H9 (cell line): ENCODE measurements at places on chromosomes 1 and 21. TPM values are rescaled to one million over a fixed set of nuclear protein-coding genes. Genes with fewer than 3 reads are reported as not detected.

Gene SDCCAG8
- 10.0 and 11.4 TPM in 2 replicates for total RNA-seq

DNA sequence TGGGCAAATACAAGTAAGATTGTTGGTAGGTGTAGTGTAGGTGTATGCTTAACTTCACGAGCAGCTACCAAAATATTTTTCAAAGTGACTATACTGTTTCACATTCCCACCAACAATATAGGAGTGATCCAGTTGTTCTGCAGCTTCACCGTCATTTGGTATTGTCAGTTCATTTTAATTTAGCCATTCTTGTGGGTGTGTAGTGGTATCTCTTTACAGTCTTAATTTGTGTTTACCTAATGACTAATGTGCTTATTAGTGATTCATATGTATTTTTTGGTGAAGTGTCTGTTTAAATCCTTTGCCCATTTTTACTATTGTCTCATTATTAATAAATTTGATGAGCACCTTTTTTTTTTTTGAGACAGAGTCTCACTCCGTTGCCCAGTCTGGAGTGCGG is 35.4 kb downstream of the RCSD1 start:
- H3K4me3 ChIP-seq: no peak overlapping the region
- no peaks in the 10 kb centered on the region for H3K27me3 ChIP-seq
- no peak for DNase-seq
- H3K4me1 ChIP-seq: no peaks in the 10 kb centered on the region
- H3K36me3 ChIP-seq: no peaks in the 10 kb centered on the region
- H3K27ac ChIP-seq: no peak overlapping the region

GRCh38 chr1:44265656-44266358 is 52.5 kb downstream of the DMAP1 start:
- H3K36me3 ChIP-seq: peaks cover 2% of the 10 kb centered on the region; the same call in 2 of the 3 replicates
- no peaks in the 10 kb centered on the region for H3K27me3 ChIP-seq
- H3K27ac ChIP-seq: no peak overlapping the region
- DNase-seq: no peak
- peaks cover 4% of the 10 kb centered on the region; the same call in 1 of the 2 replicates for H3K4me1 ChIP-seq

- H3K36me3 ChIP-seq: no peaks in the 10 kb centered on the region; the same call in 2 of the 3 replicates
- H3K27ac ChIP-seq: no peak overlapping the region
- DNase-seq: no peak
- H3K4me1 ChIP-seq: no peaks in the 10 kb centered on the region
- no peak overlapping the region for H3K4me3 ChIP-seq
Observed at GRCh38 chr21:21268061-21268471, 269.9 kb downstream of the NCAM2 start.

DNA sequence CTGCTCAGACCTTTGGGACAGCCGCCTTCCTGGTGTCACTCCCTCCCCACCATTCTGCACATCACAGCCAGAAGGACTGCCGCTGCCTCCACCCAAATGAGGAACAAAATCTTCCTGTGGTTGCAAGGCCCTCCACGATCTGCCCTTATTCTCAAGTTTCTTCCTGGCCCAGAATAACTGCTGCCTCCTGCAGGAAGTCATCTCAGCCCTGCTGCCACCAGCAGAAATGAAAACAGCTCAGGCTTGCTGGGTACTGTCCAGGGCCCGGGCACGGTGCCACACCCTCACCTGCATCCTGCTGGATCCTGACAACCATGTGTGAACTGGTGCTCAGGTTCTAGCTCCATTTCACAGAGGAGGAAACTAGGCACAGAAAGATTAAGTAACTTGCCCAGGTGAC is 2.8 kb downstream of the CLDN19 start:
- H3K27me3 ChIP-seq: no peaks in the 10 kb centered on the region
- no peak overlapping the region for H3K27ac ChIP-seq
- peaks cover 3% of the 10 kb centered on the region; the same call in 2 of the 3 replicates for H3K36me3 ChIP-seq
- no peak for DNase-seq
